Endodermal cell (in vitro differentiated cells): ENCODE measurements at places on chromosomes 2 and 18.

- DNase-seq = no peak
These were observed 28.3 kb upstream of the B3GNT7 start for GRCh38 chr2:231367178-231367577.

DNA sequence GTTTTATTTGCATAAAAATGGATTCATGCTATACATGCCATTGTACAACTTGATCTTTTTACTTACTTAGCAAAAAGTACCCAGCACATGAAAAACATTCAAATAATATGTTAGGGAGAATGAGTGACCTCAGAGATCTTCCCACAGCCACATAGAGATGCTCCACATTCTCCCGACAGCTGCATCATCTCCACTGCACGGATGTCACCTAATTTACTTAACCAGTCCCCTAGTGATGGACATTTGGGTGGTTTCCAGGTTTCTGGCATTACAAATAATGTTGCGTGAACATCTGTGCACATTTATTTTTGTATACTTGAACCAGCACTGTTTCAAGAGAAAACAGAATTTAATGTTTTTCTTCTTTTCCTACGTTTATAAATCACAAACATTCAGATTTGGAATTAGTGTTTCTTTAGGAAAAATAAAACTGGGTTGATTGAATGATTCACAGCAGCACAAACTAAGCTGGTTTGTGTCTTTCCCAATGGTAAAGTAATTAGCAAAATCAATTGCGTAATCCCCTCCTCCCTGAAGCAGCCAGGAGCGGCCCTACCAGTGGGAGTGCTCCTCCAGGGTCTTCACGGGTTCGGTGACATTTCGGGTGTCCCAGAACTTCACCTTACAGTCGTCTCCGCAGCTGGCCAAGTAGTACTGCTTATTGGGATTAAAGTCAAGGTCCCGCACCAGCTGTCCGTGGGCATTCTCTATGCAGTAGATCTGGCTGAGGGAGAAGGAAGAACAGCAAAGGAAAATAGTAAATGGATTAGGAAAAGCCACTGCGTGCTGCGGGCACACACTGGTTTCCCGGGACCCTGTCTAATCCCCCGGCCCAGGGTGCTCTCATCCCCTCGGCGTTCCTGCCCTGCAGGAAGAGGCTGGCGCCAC lies 183.9 kb downstream of the EIPR1 start:
- no peak for DNase-seq

DNA sequence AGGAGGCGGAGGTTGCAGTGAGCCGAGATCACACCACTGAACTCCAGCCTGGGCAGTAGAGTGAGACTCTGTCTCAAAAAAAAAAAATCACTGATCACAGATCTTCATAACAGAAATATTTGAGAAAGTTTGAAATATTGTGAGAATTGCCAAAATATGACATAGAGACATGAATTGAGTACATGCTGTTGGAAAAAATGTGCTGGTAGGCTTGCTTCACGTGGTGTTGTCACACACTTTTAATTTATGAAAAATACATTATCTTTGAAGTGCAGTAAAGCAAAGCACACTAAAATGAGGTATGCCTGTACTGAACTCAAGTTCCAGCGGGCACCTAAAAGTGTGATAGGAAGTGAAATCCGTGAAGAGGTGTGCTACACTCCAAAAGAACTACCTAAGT lies 152.6 kb downstream of the TMEFF2 start:
- no peak for DNase-seq

GRCh38 chr2:72389447-72389846 lies 241.8 kb upstream of the CYP26B1 start:
- DNase-seq = no peak

GRCh38 chr2:138831691-138832090 lies 51.5 kb upstream of the NXPH2 start:
- no peak for DNase-seq

- DNase-seq = no peak
These were observed 752.4 kb upstream of the SLC8A1 start for GRCh38 chr2:41204315-41204714.
